ENCODE measurements at places on chromosomes 7 and 10.

DNA sequence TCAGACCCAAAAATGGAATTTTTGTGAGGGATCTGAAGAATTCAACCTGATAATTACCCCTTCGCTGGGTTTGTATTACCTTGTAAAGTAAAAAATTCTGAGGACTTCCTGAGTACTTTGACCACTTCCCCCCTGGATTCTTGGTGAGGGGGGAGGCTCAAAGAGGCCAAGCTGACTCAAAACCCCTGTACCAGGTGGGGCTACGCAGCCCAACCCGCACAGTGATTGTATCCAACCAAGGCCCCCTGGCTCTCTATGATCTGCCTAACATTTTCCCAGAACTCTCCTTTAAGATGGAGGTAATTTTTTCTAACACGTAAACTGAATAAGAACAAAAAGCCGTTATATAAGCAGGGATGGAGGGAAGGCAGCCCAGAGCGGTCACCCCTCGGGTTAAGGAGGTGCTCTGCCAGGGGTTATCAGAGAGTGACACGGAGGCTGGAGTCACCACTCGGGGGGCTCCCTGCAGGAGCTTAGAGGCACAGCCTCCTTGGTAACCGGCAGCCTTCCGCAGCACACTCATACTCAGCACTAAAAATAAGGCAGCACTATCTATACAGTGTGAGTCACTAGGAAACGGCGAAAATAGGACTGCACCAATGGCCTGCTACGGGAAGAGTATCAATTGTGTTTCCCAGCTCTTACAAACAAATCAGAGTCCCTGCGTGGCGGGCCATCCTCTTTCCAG, 255.4 kb downstream of the ELMO1 start:
- no peak for DNase-seq

DNA sequence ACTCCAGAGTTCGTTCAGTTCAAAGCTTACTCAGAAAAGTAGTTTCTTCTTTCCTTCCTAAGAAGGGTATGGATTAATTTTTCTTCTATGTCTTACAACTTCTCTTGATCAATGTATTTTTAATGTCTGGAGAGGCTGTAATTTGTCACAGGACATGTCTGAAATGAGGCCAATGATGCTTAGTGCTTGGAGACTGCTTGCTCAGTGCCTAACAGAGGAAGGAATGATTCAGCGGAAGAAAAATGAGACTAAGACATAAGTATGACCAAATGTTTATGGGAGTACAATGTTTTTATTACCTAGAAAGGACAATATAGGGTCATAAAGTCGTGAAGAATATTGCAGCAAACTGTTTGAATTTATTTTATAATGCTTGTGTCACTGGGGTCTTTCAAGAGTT, 43.3 kb downstream of the GPR37 start:
- DNase-seq = no peak

- no peak for DNase-seq
Measured at GRCh38 chr7:85023066-85023712, 163.7 kb downstream of the SEMA3D start.

DNA sequence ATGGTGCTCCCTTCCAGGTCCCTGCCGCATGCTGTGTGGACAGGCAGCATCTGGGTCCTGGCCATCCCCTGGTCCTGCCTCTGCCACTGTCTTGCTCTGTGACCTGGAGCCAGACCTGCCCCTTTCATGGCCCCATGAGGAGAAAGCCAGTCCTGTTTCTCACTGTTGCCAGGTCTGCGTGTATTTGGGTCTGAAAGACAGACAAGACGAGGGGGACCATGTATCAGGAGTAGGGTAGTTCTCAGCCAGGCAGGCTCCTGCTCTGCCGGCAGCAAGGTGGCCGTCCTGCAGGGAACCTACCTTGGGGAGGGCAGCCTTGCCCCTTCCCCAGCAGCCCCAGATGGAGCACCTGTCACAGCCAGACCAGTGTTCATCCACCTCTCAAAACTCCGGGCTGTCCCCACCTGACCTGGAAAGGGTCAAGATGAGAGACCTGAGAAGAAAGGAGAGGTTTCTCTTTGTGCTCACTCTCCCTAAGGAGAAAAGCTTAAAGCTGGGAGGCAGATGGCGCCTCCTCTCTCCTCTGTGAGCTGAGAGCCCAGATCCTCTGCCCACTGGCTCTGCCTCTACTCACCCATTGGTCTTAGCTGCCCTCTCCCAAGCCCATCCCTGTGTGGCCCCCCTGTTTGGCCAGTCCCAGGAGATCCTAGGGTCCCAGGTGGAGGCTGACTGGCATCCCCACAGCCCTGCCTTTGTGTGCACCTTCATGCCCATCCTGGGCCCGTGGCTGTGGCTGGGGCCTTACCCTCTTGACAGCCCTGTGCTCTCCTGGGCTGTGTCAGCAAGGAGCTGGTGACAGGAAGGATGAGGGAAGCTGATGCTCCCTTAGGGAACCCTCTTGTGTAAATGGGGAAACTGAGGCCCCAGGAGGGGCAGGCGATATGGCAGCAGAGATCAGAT, 116.1 kb upstream of the PCBD1 start:
- no peak for DNase-seq

GRCh38 chr10:30500534-30500933, 66.5 kb downstream of the MAP3K8 start:
- no peak for DNase-seq

DNA sequence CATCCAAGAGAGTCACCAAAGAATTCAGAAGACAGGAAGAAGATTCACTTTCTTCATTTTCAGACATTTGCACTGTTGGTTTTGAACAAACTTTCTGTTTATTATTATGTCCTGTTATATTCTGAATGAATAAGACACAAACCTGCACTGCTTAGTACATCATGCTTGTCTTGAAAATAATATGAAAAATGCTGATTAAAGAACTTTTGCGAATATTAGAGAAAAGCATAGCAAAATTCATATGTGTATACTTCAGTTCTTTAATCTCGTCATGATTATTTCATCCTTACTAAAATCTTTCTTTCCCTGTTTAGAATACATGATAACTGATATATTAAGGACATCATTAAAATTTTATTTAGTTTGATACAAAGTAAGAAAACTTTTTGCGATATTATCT, 504.1 kb downstream of the POM121L12 start:
- DNase-seq = no peak

DNA sequence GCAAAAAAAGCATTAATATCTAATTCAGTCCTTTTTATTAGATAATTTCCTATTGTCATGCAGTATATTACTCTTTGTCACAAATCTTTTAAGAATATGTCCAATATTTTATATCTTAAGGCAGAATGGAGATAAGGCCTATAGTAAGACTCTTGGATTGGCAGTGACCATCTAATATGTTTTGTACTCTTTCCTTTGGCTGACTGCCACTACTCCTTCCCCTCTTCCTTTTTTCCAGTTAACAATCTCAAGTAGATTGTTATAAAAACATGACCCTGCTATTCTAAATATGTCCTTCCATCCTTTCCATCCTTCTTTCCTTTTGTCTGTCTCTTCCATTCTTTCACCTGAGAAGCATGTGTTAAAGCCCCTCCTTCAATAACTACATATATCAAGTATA, 92.8 kb upstream of the TMEM168 start:
- no peak for DNase-seq

- no peak for DNase-seq
Measured at GRCh38 chr10:33519130-33519860, 184.8 kb upstream of the NRP1 start.

- no peak for DNase-seq
Measured at GRCh38 chr7:910441-910861, 34.1 kb downstream of the GET4 start.

DNA sequence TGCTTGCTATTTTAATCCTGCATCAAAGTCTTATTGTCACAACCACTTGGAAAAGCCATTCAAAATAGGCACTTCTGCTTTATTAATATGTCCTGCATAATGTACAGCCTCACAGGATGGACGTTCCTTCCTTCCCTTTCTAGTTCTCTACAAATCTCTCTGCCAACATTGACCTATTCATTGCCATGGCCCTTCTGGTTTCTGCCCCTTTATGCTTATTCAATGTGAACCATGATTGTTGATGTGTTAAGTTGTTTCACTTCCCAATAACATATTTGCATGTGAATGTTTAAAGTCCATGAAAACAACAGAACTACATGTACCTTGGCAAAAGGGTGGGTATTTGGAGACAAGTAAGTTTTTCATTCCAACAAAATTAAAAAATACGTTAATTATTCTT, 45.7 kb downstream of the COL28A1 start:
- no peak for DNase-seq

- DNase-seq = no peak
Measured at GRCh38 chr7:23968791-23969190, 258.8 kb downstream of the STK31 start.

GRCh38 chr7:128791972-128792327, 182 bp downstream of the CCDC136 start:
- no peak for DNase-seq

GRCh38 chr7:24842449-24843241, 85.4 kb upstream of the GSDME start:
- no peak for DNase-seq
